IPS DF 19.7 (cell line): ENCODE measurements at places on chromosomes 7 and 10.

- no peak for DNase-seq
Observed at GRCh38 chr7:120841608-120842007, 16.3 kb downstream of the TSPAN12 start.

- DNase-seq = no peak
Observed at GRCh38 chr7:85261336-85261735, 74.5 kb upstream of the SEMA3D start.

DNA sequence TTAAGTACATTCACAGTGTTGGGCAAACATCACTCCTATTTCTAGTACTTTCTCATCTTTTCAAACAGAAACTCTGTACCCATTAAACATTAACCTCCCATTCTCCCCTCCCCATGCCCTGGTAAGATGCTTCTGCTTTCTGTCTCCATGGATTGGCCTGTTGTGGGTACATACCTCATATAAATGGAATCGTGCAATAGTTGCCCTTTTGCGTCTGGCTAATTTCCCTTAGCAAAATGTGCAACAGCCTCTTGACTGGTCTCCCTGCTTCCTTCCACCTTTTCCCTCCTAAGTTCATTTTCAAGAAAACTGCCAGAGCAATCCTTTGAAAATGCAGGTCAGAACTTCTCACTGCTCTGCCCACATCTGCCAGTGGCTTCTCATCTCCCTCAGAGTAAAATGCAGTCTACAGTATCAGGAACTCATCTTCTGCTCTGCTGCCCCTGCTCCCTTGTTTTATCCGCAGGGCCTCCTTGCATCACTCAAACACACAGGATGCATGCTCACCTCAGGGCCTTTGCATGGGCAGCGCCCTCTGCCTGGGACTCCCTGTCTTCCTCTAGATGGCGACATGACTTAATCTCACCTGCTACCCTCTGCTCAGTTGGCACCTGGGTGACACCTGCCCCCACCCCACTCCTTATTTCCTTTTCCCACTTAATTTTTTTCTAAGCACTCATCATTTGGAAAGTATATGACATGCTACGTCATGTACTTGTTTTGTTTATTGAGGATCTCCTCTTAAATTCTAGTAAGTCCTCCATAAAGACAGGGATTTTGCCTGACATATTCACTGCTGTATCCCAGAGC is 44.3 kb upstream of the ECHDC3 start:
- DNase-seq = no peak

- no peak for DNase-seq
Observed at GRCh38 chr10:113303544-113304146, 249.2 kb upstream of the HABP2 start.

GRCh38 chr7:148241700-148242293 is 348.8 kb upstream of the C7orf33 start:
- DNase-seq = no peak

- no peak for DNase-seq
Observed at GRCh38 chr10:131082201-131082850, 229.2 kb downstream of the TCERG1L start.
